ENCODE measurements at places on chromosomes 1 and 21.

GRCh38 chr1:109617291-109617801 lies 2.1 kb downstream of the GNAT2 start:
- DNase-seq: no peak

GRCh38 chr21:16072737-16073136 lies 343.0 kb downstream of the USP25 start:
- DNase-seq: no peak

GRCh38 chr1:44606701-44607281 lies 67.5 kb downstream of the TMEM53 start:
- DNase-seq: no peak

DNA sequence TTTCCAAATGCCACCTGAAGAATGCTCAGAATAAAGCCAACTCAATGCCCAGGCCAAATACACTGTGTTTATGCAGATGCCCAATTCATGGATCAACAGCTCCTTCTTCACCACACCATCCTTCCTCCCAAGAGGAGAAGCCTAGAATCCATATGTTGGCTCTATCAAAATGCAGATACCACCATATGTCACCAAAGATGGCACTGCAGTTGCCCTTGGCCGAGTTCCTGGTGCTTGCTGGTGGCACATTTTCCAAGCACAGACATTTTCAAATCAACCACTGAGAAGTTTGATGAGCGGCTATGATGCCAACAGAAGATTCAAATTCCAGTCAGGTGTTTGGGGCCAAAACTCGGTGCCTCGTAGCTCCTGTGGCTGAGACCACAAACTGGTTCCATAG lies 430.3 kb downstream of the AJAP1 start:
- DNase-seq: no peak

DNA sequence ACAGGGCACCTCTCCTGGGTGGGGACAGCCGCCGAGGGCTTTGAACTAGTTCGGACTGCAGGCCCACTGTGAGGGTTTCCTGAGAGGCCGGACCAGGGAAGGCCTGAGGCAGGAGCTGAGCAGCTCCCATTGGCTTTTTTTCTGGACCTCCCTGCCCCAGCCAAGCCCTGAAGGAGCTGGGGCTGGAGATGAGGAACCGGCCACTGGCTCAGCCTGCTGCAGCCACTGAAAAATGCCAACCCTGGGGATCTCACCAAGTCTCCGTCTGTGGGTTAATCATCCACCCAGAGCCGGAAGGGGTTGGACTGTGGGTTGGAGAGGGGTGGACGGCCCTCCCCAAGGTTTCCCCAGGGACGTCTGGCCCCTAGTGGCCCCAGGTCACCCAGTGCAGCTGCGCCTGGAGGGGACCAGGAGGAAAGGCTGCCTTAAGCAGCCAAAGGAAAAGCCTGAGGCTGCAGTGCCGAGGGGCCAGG lies 2.5 kb downstream of the VWA1 start:
- no peak for DNase-seq

DNA sequence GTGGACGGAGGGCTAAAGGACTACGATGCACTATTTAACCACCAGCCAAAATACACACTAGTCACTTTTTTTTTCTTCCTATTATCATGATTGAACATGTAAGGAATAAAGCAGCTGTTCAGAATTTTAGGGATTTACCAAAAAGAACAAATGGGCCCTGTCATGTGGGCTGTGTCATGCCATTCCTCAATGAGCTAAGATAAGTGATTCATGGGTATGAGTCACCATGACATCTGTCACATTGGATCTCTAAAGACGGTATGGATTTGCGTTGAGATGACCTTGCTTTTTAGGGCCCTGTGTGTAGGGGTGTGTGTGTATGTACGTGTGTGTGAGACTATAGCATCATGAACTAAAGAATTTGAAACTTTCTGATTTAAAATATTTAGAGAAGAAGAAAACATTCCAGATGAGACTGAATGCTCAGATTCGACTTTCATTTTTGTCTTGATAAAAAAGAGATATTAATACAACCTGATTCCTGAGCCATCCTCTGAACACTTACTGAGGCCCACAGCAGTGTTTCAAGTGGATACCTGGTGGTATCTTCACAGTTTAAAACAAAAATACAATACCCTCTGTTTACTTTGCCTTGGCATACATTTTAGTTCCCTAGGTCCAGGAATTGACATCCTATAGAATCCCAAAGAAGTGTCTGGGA lies 246.1 kb upstream of the DUSP10 start:
- DNase-seq: no peak

GRCh38 chr1:32540605-32541004 lies 1.4 kb downstream of the ZBTB8A start:
- peak; percentile 61 for DNase-seq

GRCh38 chr1:30753660-30754123 lies 3.9 kb downstream of the LAPTM5 start:
- DNase-seq: peak; percentile 58

Data from hematopoietic multipotent progenitor cell treated with erythropoietin and hydrocortisone succinate and interleukin-3 and kit ligand, for 6 days (in vitro differentiated cells).